NCI-H1694 (cell line): ENCODE measurements at places on chromosomes 3 and 15.

DNA sequence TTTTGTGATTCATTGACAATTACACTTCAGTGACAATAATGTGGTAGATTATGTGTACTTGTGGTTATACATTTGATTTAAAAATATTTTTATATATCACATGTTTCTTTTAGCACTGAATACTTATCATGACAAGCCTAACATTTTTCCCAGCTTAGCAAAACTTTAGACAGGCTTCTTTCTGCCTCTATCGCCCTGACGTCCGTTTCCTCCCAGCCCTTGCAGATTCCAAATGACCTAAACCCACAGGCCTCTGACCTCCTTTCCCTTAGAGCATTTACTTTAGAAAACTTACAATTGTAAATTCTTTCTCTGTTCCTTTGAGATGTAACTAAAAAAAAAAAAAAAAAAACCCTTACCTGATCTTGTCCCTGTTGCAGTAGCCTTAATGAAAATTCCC, 326.1 kb downstream of the UNC13C start:
- DNase-seq = no peak

GRCh38 chr15:52303093-52303772, 7.6 kb upstream of the MYO5C start:
- DNase-seq = no peak

DNA sequence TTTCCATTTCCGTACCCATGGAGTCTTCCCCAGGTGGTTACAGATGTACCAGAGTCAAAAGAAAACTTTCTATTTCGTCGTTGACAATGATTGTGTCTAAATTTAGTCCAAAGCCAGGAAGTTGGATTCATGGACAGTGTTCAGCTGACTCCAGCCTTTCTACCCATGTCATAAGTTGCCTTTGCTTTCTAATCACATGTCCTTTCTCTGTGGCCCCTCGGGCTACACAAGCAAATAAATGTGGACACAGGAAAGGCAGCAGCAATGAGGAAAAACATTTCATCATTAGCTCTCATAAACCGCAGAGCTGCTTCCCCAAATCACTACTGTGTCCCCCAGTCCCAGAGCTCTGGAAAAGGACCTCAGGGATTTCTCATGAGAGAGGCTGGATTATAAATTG, 82.0 kb downstream of the USF3 start:
- no peak for DNase-seq

DNA sequence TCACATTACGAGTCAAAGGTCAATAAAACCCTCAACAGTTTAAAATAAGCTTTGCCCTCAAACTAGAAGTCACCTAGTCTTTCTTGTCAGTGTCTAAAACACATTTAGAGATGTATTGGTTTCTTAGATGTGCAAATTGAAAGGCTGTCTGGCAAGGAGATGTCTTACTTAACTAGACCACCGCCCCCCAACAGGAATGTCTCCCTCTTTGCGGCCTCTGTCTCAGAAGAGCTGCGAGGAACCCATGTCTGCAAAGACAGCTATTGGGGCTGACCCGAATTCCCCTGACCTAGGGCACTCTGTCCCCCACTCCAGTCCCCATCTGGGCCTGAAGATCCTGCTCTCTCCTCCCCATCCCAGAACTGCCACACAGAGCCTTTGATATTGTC, 46.3 kb downstream of the ZIC4 start:
- no peak for DNase-seq

GRCh38 chr3:23916152-23916885, 471 bp downstream of the NKIRAS1 start:
- no peak for DNase-seq

DNA sequence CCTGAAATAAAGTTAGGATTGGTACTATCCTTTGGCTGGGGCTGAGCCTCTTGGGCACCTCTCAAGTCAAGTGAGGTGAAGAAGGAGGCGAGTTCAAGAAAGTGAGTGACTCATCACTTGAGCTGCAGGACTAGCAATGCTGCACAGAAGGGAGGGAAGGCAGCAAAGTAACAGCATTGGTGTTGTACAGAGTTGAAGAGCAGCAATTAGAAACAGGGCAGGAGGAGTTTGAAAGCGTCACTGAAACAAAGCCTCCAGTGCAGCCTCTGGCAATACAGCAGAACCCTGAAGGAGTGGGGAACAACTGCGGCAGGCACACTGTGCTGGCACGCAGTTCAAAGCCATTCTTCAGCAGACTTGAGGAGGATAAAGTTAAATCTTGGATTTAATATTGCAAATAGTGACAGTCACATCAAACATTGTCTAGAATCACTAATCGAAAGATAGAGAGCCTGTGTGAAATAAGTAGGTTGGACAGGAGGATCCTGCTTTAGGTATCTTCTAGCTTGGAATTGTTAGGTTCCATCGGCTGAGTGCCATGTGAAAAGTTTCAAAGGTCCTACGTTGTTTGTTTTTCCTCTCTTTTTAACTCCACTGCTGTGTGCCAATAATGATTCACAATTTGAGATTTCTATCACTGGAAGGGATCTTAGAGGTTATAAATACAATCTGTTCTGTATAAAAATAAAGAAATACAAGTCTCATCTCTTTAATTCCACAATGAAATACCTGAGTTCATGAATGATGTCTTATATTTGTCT, 479.8 kb downstream of the NAALADL2 start:
- DNase-seq = no peak

DNA sequence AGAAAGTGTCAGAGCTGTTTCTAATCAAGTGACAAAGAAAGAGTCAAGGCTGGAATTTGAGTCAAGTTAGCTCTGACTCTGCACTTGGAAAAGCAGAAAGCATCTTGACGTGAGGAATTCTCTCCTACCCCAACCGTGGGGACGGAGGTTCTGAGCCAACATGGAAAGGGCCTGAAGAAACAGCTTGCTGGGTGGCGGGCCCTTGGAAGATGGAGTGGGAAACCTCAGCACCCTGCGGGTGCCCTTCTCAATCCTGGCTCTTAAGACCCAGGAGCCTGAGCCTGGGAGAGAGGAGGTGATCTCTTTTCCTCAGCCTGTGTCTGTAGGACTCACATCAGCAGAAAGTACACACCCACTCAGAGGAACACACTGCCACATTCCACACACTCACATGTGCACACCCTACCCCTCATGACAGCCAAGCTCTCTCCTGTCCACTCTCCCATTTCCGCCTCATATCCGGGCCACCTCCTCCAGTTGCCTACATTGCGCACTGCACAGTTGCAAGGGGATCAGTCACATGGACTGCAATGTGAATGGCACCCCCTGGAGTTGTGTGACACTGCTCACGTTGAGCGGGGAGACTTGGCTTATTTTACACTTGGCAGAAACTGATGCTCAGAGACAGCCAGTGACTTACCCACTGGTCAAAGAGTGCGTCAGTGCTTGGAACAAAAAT, 101.5 kb upstream of the SLC6A6 start:
- no peak for DNase-seq

- DNase-seq = no peak
Observed at GRCh38 chr3:23949784-23950183, 4.7 kb downstream of the NR1D2 start.

DNA sequence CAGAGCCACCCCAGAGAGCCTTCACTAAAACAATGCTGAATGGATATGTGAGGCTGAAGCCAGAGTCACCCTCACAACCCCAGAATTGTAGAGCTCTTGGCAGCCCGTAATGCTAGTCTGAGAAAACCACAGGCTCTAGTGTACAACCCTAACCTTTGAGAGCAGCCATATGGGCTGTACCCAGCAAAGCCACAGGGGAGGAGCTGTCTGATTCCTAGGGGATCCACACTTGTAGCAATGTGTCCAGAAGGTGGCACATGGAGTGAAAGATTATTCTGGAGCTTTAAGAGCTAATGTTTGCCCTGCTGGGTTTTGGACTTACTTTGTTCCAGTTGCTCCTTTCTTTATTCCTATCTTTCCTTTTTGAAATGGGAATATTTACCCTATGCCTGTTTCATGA, 626.8 kb downstream of the GRM7 start:
- no peak for DNase-seq

DNA sequence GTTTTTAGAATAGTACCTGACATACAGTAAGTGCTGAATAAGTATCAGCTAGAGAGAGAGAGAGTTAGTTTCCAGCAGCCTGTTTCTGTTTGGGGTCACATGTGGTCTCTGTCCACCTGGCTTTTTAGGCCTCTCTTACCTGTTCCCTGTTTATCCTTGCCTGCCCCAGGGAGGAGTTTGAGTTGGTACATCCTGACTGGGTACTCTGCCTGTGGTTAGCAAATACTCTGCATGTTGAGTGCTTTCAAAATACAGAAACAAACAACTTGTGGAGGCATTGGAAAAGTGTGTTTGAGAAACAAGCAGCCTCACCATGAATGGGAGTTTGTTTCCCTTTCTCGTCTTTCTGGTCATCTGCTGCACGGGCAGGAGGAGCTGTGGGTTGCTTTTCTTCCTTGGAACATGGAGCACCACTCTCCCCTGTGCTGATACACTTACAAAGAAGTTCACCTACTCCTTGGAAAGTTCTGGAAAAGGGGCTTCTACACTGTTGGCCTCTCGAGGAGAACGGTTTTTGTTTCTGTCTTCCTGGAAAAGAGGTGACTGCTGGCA, 166.1 kb downstream of the PGPEP1L start:
- DNase-seq = no peak

GRCh38 chr3:64638511-64638910, 49.3 kb downstream of the ADAMTS9 start:
- DNase-seq = no peak

DNA sequence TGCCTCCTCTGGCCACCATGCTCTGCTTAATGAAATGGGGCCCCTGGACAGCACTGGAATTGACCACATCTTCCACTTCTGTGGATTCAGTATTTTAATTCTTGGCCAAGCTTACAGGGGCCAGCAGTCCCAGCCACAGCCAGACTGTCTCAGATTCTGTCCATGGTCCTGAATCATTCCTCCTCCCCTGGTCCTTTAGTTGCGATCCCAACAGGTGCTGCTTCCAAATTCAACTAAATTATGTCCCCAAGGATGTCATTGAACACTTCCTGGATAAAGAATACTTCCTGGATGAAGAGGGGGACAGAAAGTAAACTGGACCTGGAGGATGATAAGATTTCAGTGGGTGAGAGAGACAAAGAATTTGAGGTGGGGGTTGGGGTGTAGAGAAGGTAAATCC, 111.1 kb upstream of the FOXB1 start:
- DNase-seq = no peak

- DNase-seq = no peak
Observed at GRCh38 chr3:14796403-14797077, 22.2 kb upstream of the FGD5 start.

DNA sequence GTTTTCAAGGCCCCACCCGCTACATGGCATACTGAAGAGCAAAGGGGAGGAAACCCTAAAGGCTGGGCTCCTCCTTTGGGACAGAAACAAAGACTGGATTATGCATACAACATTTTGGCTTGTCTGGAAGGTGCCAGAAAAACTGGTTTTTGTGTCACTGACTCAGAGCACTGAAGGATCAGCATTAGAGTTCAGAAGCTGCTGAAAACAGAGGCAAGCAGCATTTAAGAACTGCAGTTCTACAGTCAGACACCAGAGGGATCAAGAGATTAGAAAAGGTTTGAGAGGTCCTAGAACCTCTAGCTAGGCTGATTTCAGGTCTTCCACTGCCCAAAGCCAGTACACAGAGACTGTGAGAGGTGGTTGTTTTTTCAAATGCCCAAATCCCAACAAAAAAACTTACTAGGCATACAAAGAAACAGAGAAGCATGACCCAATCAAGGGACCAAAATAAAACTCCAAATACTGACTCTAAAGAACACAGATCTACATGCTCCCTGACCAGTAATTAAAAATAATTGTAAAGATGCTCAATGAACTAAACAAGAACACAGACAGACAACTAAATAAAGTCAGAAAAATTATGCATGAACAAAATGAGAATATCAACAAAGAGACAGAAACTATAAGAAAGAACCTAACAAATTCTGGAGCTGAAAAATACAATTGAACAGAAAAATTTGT, 91.2 kb downstream of the SENP2 start:
- DNase-seq = peak; percentile 27

- DNase-seq = no peak
Observed at GRCh38 chr3:190204200-190204599, 83.5 kb upstream of the P3H2 start.

GRCh38 chr3:98824256-98824655, 61.1 kb downstream of the ST3GAL6 start:
- DNase-seq = no peak

DNA sequence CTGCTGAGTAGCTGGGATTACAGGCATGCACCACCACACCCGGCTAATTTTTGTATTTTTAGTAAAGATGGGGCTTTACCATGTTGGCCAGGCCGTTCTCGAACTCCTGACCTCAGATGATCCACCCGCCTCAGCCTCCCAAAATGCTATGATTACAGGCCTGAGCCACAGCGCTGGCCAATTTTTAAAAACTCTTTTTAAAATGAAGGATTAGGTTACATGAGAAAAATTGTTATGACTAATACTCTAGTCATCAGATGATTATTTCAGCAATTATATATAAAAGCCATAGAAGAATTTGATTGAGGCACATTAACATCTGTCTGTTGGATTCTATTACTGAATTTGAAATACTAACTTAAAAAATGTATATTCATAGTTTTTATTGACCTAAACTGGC, 134.1 kb upstream of the MNS1 start:
- DNase-seq = no peak

DNA sequence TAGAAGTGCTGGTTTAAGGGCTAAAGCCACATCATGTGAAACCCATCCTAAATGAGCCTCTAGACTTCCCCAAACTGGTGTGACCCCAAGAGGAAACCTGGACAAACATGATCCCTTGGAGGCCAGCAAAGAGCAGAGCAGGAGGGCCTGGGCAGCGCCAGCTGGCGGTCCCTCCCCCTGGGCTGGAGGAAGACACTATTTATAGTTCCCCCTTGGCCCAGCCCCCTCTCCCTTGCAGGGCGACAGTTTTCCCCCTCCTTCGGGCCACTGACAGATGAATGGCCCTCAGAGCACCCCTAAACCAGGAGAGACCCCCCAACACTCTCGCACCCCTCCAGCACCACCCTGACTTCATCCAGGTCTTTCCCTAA, 2.9 kb downstream of the UCN2 start:
- DNase-seq = no peak

GRCh38 chr15:69652293-69652692, 199.7 kb downstream of the RPLP1 start:
- no peak for DNase-seq

DNA sequence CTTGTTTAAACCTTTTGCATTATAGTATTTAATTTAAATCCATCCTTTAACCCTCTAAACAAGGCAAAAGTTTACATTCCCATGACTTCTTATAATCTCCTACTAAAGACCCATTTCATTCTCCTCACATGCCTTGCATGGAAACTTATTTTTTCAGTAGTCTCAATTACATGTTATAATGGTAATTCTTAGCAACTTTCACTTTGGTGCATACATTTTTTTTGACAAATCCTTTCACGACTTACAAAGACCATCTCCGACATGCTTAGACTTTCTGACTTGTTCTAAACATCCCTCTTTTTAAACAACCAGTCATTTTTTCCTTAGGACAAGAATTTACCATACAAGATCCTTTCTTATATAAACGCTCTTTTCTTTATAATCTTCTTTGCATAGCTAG, 615.4 kb upstream of the GBE1 start:
- DNase-seq = no peak

- no peak for DNase-seq
Observed at GRCh38 chr3:129018271-129018670, 17.2 kb downstream of the EFCC1 start.

- peak; percentile 82 for DNase-seq
Observed at GRCh38 chr15:81752974-81753373, 292.8 kb downstream of the MEX3B start.
